CD4-positive, alpha-beta T cell treated with Interleukin-1 beta for 1 hour (primary cell): ENCODE measurements at places on chromosomes 2 and 18.
A peak's percentile ranks its signal among the peaks of the same experiment; 100 is the strongest.

DNA sequence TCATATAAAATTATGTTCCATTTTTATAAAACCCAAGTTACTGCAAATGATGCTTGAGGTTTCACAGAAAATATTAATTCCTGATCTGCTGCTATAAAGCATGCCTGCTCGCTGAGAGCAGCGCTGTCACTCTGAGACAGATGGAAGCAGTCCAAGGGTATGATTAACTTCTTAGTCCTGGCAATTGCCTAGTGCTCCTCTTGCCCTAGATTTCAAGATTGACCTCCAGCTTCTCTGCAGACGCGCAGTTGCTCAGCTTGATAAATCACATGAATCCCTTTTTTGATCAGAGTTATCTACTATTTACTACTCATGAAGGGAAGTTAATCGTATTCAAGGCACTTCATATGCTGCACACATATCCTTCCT is 154.6 kb upstream of the REV1 start:
- DNase-seq = no peak

DNA sequence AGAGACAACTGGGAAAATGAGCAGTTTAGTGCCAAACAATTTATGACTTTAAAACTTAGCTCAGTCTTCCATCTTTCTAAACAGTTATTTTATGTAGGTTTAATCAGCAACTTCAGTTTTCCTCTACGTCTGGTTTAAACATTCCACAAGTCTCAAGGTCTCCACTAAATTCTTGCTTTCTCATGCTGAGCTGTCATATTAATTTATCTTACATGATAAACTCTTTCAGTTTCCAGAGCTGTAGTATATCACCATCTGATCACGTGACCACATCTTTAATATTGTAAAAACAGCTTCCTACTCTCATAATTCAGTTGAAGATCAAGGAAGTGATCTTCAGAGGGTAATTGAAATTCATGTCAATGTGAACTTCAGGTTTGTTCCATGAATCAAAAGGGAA is 158.6 kb downstream of the ZNF804A start:
- no peak for DNase-seq

DNA sequence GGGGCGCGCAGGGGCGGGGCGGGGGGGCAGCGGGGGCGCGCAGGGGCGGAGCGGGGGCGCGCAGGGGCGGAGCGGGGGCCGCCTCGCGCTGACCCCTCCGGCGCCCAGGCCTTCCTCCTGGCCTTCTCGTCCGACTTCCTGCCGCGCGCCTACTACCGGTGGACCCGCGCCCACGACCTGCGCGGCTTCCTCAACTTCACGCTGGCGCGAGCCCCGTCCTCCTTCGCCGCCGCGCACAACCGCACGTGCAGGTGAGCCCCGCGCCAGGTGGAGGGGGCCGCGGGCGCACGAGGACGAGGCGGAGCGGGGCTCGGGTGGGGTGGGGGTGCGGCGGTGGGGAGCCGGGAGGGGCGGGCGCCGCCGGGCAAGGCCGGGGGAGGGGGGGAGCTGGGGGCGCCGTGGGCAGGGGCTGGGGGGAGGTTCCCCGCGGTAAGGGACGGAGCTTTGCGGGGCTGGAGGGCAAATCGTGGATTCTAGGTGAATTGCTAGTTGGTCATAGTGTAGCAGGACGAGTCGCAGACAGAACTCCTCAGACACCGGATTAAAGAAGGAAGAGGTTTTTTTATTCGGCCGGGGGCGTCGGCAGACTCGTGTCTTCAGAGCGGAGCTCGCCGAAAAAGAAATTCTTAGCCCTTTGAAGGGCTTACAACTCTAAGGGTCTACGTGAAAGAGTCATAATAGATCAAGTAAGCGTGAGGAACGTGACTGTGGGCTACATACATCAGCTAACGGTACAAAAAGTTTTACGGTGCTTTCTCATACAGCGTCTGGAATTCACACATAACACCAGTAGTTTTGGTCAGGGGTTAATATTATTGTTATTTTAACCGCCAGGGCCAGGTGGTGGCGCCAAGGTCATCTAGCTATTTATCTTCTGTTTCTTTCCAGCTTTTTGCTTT is 29.9 kb downstream of the ANO7 start:
- peak; percentile 44 for DNase-seq

GRCh38 chr2:168336786-168337388 is 89.5 kb upstream of the STK39 start:
- peak; percentile 63 for DNase-seq

DNA sequence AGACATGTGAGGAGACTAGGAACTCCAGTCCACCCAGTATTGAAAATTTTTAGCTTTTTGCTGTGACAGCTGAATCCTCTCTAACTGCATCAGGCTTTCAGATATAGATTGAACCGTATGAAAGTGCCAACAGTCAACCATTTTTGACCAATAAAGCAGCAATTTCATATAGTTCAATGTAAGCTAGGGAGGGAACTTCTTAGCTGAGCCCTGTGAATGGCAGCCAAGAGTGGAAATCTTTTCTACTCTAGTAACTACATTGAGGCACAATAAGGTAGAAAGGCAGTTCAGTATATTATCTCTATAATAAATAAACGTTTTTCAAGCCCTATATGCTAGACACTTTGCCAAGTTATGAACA is 96.3 kb upstream of the TANK start:
- DNase-seq = no peak

- no peak for DNase-seq
Observed at GRCh38 chr2:157782057-157782845, 93.9 kb downstream of the ACVR1 start.

DNA sequence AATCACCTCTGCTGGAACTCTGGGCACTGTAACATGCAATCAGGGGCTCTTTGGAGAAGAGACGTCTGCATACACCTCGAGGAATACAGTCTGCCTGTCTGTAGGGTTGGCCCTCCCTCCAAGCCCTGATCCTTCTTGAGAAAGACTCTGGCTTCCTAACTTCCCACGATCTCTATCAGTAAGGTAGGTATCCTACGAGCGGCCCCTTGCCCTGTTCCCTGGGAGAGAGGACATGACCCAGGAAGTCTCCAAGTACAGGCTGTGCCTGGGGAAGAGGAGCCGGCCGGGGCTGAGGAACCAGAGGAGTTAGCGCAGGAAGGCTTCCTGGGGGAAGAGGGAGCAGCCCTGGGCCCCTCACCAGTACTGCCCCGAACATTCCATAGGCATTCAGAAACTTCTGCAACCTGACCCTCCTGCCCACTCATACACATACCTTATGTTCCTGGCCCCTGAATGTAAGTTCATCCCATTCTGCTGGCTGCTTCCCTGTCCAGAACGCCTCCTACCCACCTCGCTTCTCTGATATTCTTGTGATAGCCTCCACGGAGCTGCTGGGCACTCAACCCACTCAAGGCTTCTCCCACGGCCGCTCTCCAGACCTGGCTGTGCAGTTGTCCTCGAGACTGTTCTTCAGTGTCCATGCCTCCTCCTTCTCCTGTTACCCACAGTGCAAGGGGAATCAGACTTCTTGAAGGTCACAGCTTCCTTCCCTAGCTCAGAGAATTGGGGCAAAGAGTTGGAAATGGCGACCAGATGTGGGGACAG is 116.1 kb downstream of the CYP26B1 start:
- DNase-seq = no peak

GRCh38 chr2:153873052-153874048 is 1.6 kb downstream of the GALNT13 start:
- DNase-seq = no peak
